Stimulated activated CD8-positive, alpha-beta memory T cell treated with anti-CD3 and anti-CD28 coated beads, Interleukin-15, amount 100 ng/mL, for 48 hours (primary cell): ENCODE measurements at places on chromosomes 7 and 10.

GRCh38 chr7:71659622-71660021, 527.7 kb downstream of the GALNT17 start:
- no peak for DNase-seq

- no peak for DNase-seq
These were observed 666 bp downstream of the TMEM139 start for GRCh38 chr7:143285470-143285778.

DNA sequence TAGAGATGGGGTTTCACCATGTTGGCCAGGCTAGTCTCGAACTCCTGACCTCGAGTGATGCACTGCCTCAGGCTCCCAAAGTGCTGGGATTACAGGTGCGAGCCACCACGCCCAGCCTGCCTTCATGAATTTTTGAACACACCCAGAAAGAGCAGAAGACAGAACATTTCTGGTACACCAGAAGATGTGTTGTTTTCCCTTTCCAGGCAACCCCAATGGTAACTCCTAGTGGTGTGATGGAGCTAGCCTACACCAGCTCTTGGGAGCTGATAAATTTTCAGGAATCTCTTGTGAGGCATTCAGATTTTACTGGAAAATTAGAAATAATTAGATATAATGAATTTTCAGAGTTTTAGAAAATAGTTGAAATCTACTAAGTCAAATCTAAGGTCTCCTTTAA, 904 bp upstream of the CCDC7 start:
- DNase-seq, result no peak

DNA sequence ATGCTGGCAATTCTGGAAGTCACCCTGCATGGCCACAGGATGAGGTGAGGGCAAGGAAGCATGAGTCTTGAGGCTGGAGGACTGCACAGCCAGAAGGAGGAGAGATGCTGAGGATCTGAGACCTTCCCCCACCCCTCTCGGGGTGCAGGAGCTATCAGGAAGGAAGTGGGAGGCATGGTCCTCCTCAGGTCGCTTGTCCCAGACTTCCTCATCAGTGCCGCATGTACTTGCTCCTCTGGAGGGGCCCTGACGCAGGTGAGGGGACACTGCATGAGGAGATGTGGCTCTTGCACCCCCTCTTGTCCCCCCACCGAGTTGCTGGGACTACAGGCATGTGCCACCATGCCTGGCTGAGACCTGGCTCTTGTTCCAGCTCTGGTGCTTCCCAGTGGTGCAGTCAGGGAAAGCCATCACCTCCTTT, 5.7 kb upstream of the ZMIZ1 start:
- DNase-seq, result no peak

DNA sequence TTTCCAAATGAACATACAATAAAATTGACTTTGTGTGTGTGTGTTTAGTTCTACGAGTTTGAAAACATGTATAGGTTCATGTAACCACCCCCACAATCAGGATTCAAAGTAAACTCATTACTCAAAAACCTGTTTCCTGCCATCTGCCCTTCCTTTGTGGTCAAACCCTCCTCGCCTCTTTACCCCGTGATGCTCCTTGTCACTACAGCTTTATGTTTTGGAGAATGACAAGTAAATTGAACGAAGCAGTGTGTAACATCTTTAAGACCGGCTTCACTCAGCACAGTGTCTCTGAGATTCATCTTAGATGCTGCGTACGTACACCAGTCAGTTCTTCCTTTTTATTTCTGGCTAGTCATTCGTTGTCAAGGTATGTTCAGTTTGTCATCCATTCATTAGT, 54.6 kb upstream of the MKI67 start:
- DNase-seq, result peak; percentile 9
